ENCODE measurements at places on chromosomes 1 and 21.

DNA sequence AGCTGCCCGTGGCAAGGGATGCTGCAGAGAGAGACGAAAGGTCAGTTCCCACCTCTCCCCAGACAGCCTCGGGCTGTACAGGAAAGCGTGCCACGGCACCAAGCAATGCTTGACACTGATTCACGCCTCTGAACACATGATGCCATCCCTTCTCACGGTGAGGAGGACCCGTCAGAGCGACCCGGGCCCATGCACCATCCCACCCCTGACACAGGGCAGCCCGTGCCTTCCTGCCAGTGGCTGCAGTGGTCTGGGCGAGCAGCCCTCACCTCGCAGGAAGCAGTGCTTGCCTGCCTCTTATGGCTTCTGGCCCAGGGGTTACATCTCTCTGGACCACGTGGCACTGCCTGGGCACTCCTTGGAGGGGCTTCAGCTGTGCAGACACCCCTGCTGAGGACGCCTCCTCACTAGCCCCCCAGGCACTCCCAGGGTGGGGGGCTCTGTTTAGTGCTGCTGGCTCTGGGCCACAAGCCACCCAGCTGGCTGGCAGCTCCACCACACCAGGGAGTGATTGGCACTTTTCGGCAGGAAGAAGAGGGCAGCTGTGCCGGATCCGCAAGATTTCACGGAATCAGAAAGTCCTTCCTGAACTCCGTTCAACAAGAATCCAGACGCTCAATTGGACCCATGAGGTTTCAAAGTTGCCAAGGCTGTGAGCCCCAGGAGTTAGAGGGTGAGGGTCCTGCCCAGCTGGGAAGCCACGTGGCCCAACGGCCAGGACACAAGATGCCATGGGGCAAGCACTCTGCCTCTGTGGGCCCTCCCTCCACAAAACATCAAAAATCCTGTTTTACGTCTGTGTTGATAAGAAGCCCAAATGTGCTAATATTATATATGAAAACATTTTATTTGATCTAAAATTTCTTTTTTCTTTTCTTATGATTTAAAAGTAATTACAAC is 34.8 kb upstream of the SLC19A1 start:
- no peak for DNase-seq

GRCh38 chr1:41802532-41803501 is 115.9 kb downstream of the HIVEP3 start:
- peak; percentile 56 for DNase-seq

GRCh38 chr21:42661688-42662429 is 8.4 kb downstream of the PDE9A start:
- DNase-seq, result no peak

- no peak for DNase-seq
Measured at GRCh38 chr21:38258521-38259485, 2.0 kb downstream of the KCNJ15 start.

DNA sequence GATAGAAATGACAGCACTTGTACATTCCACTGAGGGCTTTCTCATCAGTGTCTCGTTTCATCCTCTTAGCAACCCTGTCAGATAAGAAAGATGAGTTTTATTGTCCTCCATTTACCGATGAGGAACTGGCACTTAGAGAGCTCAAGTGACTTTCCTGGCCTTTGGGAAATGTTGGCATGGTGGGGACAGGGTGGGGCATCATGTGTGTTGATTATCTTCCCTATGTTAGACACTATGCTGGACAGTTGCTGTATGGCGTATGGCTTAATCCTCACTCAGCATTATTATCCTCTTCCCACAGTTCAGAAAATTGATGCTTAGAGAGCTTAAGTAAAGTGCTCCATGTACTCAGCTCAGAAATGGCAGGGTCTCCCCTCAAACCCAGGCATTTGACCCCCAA is 163.2 kb downstream of the CAMTA1 start:
- DNase-seq, result no peak

DNA sequence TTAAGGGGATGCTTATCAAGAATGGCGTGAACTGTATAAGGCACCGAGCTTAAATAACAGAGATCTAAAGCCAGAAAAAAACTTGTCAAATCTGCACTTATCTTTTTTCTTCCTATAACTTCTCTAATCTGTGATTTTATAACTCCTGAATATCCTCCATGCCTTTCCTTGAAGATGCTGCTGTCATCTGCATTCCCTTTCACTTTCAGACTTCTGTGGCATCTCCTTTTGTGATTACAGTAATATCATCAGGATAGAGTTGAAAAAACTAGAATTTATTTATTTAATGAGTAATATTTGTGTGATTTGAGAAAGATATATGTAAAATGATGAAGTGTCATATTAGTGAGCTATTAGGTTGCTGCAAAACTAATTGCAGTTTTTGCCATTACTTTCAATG is 357.8 kb upstream of the PTBP2 start:
- DNase-seq, result no peak

GRCh38 chr1:228782662-228783417 is 47.6 kb downstream of the RHOU start:
- no peak for DNase-seq
